A549 treated with ZK216348 at 1 μM for 4 hours (cell line): ENCODE measurements at places on chromosomes 6 and 20. TPM values are rescaled to one million over a fixed set of nuclear protein-coding genes. Genes with fewer than 3 reads are reported as not detected.

The ITPR3 gene
- total RNA-seq, result 25.9 to 56.8 TPM (median 47.0 TPM) in 5 replicates

The TBXT gene
- total RNA-seq, result not detected in 5 replicates

The PHF20 gene
- total RNA-seq, result 25.6 to 39.8 TPM (median 27.9 TPM) in 5 replicates

The LHFPL5 gene
- 0.26 TPM in 1 of 5 replicates, not detected in the others for total RNA-seq

The ARMC2 gene
- 2.7 to 3.3 TPM (median 3.1 TPM) in 5 replicates for total RNA-seq

The TP53TG5 gene
- not detected in 5 replicates for total RNA-seq

The LAMP5 gene
- 0.08 to 0.20 TPM in 2 of 5 replicates, not detected in the others for total RNA-seq

The SLC22A3 gene
- 33.9 to 44.9 TPM (median 40.5 TPM) in 5 replicates for total RNA-seq

The C6orf52 gene
- 1.4 to 2.7 TPM (median 2.0 TPM) in 5 replicates for total RNA-seq

The C6orf141 gene
- 12.6 to 16.6 TPM (median 14.4 TPM) in 5 replicates for total RNA-seq

The GRM1 gene
- total RNA-seq, result 0.02 to 0.11 TPM in 2 of 5 replicates, not detected in the others

The SLC17A3 gene
- total RNA-seq, result 0.87 to 2.0 TPM (median 1.1 TPM) in 5 replicates

The APCDD1L gene
- 0.07 to 0.12 TPM (median 0.09 TPM) in 4 of 5 replicates, not detected in the other for total RNA-seq

The PNLDC1 gene
- total RNA-seq, result 0.14 to 0.17 TPM in 2 of 5 replicates, not detected in the others

The FERMT1 gene
- 14.4 to 16.7 TPM (median 15.2 TPM) in 5 replicates for total RNA-seq

The MARCKS gene
- 12.8 to 29.6 TPM (median 22.7 TPM) in 5 replicates for total RNA-seq

The HSD17B8 gene
- 9.7 to 16.5 TPM (median 14.8 TPM) in 5 replicates for total RNA-seq

The TRIM31 gene
- 1.1 to 1.3 TPM (median 1.1 TPM) in 5 replicates for total RNA-seq

The VNN1 gene
- 0.04 to 0.09 TPM (median 0.07 TPM) in 5 replicates for total RNA-seq

The F13A1 gene
- not detected in 5 replicates for total RNA-seq

The SGK1 gene
- 40.8 to 66.4 TPM (median 51.0 TPM) in 5 replicates for total RNA-seq

The TRIM10 gene
- total RNA-seq, result not detected in 5 replicates

The ORC3 gene
- 13.9 to 22.5 TPM (median 16.1 TPM) in 5 replicates for total RNA-seq

The SSTR4 gene
- total RNA-seq, result 0.17 to 0.35 TPM (median 0.25 TPM) in 4 of 5 replicates, not detected in the other

The CRIP3 gene
- 0.28 to 0.64 TPM (median 0.44 TPM) in 4 of 5 replicates, not detected in the other for total RNA-seq

The EDN1 gene
- 36.8 to 57.2 TPM (median 41.6 TPM) in 5 replicates for total RNA-seq

The IPCEF1 gene
- 0.03 TPM in 1 of 5 replicates, not detected in the others for total RNA-seq

The GTF2H4 gene
- 15.2 to 23.2 TPM (median 17.3 TPM) in 5 replicates for total RNA-seq

The NCOA7 gene
- total RNA-seq, result 9.1 to 23.5 TPM (median 18.8 TPM) in 5 replicates

The MAPK13 gene
- 0.45 to 1.5 TPM (median 1.1 TPM) in 5 replicates for total RNA-seq

The PHF1 gene
- total RNA-seq, result 10.0 to 20.7 TPM (median 17.9 TPM) in 5 replicates

The DEFB124 gene
- total RNA-seq, result not detected in 5 replicates

The VSX1 gene
- 0.89 to 1.2 TPM (median 1.0 TPM) in 5 replicates for total RNA-seq

The BANF2 gene
- not detected in 5 replicates for total RNA-seq

The CNR1 gene
- total RNA-seq, result 0.63 to 1.4 TPM (median 0.78 TPM) in 5 replicates

The CAGE1 gene
- 0.12 TPM in 1 of 5 replicates, not detected in the others for total RNA-seq

The GSTA3 gene
- total RNA-seq, result not detected in 5 replicates

The ZNF165 gene
- total RNA-seq, result 0.57 to 1.5 TPM (median 0.83 TPM) in 5 replicates

The ZNF334 gene
- not detected in 5 replicates for total RNA-seq

The PRPF6 gene
- total RNA-seq, result 44.5 to 60.4 TPM (median 57.8 TPM) in 5 replicates

The FAM83D gene
- 50.0 to 75.0 TPM (median 67.8 TPM) in 5 replicates for total RNA-seq
